ENCODE measurements at places on chromosomes 12 and 14.

- no peak for DNase-seq
These were observed 88.1 kb upstream of the WSCD2 start for GRCh38 chr12:108040947-108041346.

DNA sequence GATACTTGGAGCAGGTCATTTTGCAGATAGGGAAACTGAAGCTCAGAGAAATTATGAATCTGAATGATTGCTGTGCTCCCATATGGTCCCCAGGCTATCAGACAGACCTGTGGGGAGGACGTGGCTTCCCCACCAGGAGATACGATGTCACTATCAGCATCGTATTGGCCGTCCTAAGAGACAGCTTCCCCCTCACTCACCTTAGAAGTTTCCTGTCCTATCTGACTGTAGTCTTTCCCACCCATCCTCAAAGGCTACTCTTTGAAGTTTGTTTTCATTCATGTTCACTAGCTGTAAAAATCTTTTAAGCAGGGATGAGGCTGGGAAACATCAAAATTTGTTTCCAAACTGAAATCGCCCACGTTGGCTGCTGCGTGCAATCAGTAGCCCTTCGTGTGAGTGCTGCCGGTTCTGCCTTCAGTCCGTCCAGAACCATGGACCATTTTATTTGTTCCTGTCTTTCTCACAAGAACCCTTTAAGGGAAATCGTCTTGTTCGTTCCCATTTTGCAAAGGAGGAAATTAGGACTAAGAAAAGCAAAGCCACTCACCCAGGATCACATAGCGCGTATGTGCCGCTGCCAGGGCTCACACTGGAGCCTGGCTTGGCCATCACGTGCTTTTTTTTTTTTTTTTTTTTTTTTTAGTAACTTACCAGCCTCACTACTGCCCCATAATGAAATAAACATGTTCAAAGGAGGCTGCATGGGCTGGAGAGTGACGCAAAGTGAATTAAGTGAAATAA lies 1.0 kb upstream of the KDM2B start:
- no peak for DNase-seq

DNA sequence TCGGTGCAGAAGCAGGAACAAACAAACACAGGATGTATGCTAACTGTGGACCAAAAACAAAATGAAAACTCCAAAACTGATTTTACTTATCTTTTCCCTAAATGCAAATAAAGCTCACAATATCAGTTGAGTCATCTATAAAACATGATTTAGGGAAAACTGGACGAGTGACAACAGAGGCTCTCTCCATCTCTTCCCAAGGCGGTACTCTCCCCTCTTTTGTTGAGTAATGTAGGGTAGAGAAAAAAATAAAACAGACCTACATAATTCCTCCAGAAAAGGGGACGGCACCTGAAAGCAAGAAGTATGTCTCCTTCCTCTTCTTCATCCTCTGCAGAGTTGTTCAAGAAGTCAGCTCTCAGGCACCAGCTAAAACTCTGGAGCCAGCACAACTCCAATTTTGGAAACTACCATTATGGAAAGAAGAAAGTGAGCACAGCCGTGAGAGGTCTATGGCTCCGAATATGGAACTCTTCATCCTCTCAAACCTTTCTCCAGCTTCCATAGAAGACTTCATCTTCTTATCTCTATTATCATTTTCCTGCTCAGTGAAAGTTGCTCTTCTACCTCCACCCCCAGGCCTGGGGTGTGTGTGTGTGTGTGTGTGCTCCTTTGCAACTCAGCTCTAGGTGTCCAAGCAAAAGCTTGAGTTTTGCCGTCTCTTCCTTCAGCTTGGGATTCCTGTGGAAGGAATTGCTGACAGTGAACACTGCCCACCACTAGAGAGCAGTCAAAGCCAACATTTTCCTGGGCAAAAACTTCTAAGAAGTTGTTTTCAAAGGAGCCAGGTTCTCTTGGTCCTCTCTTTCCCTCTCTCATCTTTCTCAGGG lies 155.4 kb downstream of the DIO2 start:
- no peak for DNase-seq

GRCh38 chr12:52082026-52082668 lies 2.6 kb downstream of the SMIM41 start:
- peak; percentile 53 for DNase-seq

GRCh38 chr12:119877639-119877948 lies 474 bp upstream of the CIT start:
- DNase-seq = no peak

DNA sequence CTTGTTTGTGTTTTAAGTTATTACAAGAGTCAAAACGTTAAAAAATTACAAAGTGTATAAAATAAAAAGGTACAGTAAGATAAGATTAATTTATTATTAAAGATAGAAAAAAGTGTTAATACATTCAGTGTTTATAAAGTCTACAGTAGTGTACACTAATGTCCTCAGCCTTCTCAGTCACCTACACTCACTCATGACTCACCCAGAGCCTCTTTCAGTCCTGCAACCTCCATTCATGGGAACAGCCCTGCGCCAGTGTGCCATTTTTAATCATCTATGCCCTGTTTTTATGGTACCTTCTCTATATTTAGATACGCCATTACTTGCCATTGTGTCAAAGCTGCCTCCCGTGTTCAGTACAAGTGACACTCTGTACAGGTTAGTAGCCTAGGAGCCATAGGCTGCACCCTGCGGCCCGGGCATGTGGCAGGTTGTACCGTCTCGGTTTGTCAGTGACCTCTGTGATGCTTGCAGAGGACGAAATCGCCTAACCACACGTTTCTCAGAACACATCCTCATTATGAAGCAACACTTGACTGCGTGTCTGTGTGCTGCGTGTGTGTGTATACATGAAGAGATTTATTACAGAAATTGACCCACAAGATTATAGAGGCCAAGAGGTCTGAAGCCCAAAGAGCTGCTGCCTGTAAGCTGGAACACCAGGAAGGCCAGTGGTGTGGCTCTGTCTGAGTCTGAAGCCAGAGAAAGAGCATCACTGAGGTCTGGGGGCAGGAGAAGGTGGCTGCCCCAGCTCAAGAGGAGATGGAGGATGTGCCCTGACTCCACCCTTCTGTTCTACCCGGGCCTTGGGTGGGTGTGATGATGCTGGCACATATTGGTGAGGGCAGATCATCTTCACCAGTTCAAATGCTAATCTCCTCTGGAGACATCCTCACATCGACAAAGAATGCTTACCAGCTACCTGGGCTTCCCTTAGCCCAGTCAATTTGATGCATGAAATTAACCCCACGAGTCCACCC lies 116.6 kb upstream of the C14orf180 start:
- DNase-seq = no peak

GRCh38 chr14:68421116-68421515 lies 371.8 kb downstream of the ZFP36L1 start:
- no peak for DNase-seq

GRCh38 chr12:85782711-85783110 lies 53.5 kb downstream of the RASSF9 start:
- no peak for DNase-seq

- peak; percentile 64 for DNase-seq
These were observed 64.8 kb upstream of the MAX start for GRCh38 chr14:65167072-65167645.

GRCh38 chr12:118922405-118922804 lies 58.9 kb upstream of the SRRM4 start:
- DNase-seq = no peak

DNA sequence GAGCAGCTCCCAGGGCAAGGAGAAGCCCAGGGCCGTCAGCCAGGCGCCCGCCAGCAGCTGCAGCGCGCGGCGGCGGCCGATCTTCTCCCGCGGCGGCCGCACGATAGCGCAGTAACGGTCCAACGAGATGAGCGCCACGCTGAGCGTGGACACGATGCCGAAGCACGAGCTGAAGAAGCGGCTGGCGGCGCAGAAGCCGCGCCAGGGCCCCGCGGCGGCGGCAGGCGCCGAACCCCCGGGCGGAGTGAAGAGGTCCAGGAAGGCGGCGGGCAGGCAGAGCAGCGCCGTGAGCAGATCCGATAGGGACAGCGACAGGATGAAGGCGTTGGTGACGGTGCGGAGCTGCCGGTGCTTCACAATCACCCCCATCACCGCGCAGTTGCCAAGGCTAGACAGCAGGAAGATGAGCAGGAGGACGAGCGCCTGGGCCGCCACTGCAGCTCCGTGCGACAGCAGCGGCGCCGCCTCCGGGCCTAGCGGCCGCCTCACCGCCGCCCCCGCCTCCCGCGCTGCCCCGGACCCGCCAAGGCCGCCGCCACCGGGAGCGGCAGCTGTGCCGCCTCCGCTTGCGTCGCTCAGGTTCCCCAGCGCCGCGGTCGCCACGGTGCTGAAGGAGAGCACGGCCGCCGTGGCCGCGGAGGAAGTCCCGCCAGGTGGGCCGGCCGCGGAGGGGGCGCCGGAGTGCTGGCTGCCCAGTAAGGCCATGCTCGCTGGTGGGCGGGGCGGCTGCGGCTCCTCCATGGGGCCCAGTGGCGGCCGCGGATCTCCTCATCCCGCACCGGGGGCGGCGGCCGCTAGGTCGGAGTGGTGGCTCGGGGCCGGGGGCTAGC lies 479 bp downstream of the GPR135 start:
- DNase-seq = peak; percentile 83

GRCh38 chr12:14157088-14157747 lies 175.8 kb upstream of the GRIN2B start:
- no peak for DNase-seq

GRCh38 chr12:68595241-68595640 lies 15.5 kb upstream of the RAP1B start:
- DNase-seq = no peak

- DNase-seq = no peak
These were observed 4.3 kb downstream of the DLST start for GRCh38 chr14:74886001-74886400.

DNA sequence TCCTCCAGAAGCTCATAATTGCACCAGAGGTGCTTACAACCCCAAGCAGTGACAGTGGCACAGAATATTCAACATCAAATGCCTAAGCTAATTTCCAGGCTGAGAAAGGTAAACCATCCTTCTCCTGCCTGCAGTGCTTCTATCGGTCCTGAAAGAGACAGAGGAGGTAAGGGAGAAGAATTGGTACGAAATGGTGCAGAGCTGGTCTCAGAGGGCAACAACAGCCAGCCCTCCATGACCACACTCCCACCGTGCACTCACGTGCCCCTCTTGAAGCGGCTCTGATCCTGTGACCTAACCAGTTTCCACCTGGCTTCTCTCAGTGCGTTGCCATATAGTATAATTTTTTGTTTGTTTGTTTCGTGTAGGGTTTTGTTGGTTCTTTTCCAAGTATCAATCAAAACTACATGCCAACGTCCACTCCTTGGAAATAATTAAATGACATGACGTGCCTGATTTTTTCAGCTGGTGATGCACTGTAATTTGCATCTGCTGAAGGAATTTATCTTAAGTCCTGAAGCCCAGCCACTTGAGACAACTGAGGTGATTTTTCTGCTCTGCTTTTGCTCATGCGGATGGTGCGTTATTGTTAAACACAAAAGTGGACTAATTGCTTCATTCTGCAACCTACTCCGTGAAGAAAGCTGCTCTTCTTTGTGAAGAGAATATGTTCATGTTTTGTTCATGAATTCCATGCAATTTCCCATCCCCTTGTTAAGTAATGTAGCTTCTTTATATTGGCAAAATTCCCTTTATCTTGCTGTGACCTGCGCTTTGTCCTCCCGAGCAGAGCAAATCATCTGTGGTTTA lies 1.3 kb upstream of the ATP2A2 start:
- no peak for DNase-seq

DNA sequence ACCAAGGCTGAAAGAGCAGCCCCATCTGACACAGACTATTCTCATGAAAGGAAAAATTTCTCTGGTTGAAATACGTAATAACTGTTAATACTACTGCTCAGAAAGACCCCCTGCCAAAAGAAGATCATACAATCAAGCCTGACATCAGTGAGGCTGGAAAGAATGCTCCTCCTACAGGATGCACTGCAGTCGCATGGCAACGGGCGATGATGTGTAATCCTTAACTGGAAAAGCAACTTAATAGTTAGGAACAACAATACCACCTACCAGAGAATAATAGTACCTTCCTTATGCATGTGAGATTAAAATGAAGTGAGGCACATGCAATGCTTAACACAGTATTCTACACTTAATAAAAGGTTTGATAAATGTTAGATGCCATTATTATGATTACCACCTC lies 1.2 kb upstream of the GOLGA5 start:
- no peak for DNase-seq

- DNase-seq = no peak
These were observed 445.4 kb downstream of the BCL11B start for GRCh38 chr14:98826618-98827017.

DNA sequence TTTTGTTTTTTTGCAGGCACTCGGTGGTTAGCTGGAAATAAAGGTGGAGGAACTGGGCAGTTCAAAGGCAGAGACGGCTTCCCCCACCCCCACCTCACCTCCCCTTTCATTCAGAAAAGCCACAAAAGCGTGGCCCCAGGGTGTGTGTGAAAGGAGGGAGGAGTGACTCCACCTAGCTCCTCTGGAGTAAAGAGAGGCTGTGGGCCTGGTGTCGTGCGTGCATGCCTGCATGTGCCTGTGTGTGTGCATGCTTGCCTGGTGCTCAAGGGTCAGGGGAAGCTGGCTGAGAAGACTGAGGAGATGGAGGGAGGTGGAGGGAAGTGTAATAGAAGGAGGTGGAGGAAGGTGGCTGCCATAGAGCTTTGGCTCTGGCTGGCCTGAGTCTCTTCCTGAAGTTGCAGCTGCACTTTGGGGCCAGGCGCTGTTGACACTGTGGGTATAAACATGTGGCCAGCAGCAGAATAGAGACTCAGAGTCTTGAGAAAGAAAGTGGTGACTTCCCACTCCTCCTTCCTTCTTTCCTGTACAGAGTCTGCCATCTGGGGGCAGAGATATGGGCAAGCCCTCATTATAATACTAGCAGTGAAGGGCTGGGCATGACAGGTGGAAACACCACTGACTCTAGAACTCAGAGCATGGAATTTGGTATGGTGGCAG lies 36.9 kb upstream of the SINHCAF start:
- no peak for DNase-seq

DNA sequence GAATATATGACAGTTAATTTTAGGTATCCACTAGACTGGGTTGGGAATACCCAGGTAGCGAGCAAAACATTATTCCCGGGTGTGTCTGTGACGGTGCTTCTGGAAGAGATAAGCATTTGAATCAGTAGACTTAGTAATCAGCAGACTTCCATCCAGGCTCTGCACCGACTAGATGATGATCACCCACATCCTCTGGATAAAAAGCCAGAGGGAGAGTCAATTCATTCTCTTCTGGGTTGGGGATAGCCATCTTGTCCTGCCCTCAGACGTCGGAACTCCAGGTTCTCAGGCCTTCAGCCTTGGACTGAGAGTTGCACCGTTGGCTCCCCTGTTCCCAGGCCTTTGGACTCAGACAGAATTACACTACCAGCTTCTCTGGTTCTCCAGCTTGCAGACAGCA lies 168.0 kb downstream of the PHLDA1 start:
- DNase-seq = no peak

DNA sequence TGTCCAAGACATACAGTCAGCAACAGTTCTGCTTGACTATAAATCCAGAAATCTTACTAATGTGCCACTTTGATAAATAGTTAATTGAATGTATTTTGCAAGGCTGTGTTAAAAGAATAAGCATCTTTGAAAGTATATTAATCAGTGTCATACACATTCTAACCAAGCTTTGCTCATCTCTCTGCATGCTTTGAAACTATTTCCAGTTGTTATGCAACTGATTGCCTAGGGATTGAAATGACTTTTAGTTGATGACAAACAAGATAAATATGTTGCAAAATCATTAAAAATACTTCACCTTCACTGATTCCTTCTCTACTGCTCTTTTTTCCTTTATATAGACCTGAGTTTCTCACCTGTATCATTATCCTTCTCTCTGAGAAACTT lies 91.3 kb downstream of the AEBP2 start:
- no peak for DNase-seq
